Central memory CD4-positive, alpha-beta T cell (primary cell): ENCODE measurements at places on chromosomes 12 and 14.

DNA sequence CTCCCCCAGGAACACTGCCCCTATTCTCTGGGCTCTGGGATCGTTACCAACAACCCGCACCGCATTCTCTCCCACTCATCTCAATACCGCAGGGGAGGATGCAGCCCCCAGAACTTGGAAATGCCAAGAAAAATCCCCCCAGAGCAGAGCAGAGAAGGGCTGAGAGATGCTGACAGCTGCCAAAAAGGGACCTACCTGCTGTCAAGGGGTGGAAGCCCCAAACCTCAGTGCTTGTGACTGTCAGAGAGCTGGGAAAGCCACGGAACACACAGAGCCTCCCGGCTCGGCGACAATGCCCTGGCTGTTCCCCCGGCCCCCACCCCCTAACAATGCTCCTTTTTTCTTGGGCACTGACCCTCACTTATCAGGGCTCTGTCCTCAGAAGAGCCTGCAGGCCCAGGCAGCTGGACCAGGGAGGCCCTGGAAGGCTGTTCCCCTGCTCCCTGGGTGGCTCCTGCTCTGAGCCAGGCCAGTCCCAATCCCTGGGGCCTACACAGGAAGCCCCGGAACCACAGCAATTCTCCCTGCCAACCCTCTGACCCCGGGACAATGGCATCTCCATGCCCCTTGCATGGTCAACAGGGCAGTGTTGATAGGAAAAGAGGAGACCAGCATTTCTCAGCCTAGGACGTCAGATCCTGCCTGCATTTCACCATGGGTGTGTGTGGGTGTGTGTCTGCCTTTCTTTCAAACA, 78.9 kb downstream of the ITPK1 start:
- DNase-seq = no peak

- no peak for DNase-seq
Observed at GRCh38 chr12:70754330-70754741, 117.1 kb upstream of the PTPRB start.

GRCh38 chr14:100644383-100644782, 57.2 kb upstream of the BEGAIN start:
- no peak for DNase-seq

DNA sequence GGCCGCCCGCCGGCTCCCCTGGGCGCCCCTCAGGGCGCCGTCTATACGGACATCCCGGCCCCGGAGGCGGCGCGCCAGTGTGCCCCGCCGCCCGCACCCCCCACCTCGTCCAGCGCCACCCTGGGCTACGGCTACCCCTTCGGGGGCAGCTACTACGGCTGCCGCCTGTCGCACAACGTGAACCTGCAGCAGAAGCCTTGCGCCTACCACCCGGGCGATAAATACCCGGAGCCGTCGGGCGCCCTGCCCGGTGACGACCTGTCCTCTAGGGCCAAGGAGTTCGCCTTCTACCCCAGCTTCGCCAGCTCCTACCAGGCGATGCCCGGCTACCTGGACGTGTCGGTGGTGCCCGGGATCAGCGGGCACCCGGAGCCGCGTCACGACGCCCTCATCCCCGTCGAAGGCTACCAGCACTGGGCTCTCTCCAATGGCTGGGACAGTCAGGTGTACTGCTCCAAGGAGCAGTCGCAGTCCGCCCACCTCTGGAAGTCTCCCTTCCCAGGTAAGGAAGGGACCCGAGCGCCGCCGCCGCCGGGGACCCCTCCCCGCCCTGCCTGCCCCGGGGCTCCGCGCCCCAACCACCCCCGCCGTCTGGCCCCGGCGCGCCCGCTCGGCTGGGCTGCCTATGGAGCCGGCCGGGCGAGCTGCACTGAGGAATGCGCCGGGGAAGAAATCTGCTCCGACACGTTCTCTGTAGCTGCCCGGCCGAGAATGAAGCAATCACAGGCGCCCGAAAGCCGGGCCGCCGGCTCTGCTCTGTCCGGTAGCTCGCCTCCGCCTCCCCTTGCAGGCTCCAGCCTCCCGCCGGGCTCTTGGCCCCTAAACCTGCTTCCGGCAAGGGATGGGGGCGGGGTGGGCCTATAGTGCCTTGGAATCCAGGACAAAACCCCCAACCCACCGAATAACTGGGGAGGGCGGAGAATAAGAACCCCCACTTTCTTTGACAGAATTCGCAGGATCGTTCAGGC, 794 bp downstream of the HOXC13 start:
- DNase-seq = no peak

DNA sequence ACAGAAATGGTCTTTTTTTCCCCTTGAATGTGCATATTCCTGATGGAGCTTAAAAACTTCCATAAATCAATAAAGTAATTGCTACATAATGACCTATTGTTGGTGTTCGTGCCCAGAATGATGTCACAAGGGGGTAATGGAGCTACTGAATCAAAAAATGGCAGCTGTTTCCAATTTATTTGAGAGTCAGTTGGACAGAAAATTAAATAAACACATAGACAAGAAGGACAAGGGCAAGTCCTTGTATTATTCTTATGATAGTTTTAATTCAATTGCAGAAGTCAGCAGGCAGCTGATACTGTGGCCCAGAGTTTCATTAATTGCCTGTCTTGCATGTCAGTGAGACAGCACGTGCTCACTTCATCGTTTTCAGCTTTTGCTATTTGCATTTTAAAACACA, 473.5 kb downstream of the ETNK1 start:
- no peak for DNase-seq

GRCh38 chr12:27515671-27516070, 8.3 kb upstream of the PPFIBP1 start:
- DNase-seq = no peak

DNA sequence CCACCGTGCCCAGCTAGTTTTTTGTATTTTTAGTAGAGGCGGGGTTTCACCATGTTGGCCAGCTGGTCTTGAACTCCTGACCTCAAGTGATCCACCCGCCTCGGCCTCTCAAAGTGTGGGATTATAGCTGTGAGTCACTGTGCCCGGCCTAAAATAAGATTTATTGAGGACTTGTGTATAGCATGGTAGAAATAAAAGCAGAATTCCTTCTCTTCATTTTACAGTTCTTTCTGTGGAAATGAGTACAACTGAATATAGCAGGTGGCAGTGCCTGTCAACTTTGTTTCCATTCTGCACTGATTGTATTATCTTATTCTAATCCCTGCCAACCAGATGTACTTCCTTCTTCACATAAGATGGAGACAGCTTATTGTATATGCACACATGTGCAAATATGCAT, 41.0 kb downstream of the DIP2B start:
- DNase-seq = no peak

GRCh38 chr14:34093883-34094282, 143.0 kb upstream of the EGLN3 start:
- DNase-seq = no peak

- DNase-seq = no peak
Observed at GRCh38 chr12:68259318-68259940, 6.0 kb upstream of the IL22 start.

DNA sequence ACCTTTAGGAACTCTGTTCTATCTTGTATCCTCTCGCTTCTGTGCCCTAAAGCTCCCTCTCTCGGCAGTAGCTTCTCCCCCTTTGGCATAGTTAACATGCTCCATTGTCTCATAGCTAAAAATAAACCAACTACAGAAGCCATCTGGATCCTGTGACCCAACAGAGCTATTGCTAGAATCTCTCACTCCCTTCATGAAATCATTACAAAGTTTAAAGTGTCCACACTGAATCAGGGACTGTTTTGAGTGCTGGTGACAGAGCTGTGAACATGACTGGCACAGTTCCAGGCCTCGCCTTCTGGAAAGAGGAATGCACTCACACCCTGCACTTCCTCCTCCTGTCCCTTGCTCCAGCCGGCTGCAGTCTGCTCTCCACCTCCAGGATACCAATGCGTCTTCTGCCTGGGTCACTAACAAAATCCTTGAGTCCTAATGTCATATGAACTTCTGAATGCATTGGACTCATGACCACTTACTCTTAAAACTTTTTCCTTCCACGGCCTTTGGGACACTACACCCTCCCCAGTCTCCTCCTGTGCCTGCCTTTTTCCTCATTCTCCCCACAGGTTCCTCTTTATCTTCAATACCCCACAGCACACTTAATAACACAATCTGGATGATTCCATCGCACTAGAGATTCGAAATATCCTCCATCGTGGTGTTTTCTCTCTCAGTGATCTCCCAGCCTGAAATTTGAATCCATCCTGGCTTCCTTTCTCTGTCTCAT, 13.2 kb downstream of the PLBD1 start:
- DNase-seq = no peak

- no peak for DNase-seq
Observed at GRCh38 chr14:104431351-104431928, 148.1 kb upstream of the C14orf180 start.

DNA sequence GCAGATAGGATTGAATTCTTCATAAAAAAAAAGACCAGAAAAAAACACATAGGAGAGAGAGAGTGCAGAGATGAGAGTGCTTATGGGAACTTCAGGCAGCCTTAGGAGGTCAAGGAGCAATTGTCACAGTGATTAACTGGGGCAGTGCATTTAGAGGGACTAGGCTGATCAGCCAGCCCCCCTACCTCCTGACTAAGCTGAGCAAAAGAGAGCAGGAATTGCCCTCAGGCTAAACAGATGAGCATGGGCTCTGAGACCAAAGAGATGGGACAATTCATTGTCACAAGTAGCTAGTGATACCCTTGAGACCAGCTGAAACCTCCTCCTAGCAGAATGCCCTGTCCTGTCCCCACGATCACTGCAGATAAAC, 124.0 kb downstream of the BTG1 start:
- DNase-seq = no peak

GRCh38 chr12:11228296-11228879, 41.1 kb downstream of the PRB3 start:
- DNase-seq = peak; percentile 12
